Right renal pelvis (tissue), 4 donors: ENCODE measurements at places on chromosomes 6 and 20. TPM values are rescaled to one million over a fixed set of nuclear protein-coding genes. Genes with fewer than 3 reads are reported as not detected.

- no peak for DNase-seq
Measured at GRCh38 chr6:122130026-122130348, 269.5 kb upstream of the HSF2 start.

GRCh38 chr20:38844963-38845362 lies 39.5 kb downstream of the PPP1R16B start:
- DNase-seq, result no peak

GRCh38 chr6:152746172-152746553 lies 4.4 kb upstream of the VIP start:
- no peak for DNase-seq

DNA sequence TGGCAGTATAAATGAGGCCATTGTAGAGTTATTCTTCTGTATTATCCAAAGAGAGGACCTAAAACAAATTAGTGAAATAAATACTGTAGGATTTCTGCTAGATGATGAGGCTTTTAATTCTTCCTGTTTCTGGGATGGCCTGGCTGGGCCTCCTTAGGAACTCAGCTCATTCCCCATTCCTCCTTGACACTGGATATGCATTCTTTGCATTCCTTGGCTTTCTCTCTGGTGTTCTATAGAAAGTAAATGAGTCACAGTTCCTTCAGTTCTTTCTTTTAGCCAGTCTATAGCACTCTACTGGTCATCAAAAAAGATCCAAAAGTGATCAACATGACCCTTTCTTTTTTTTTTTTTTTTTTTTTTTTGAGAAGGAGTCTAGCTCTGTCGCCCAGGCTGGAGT lies 8.6 kb downstream of the OR10C1 start:
- no peak for DNase-seq

DNA sequence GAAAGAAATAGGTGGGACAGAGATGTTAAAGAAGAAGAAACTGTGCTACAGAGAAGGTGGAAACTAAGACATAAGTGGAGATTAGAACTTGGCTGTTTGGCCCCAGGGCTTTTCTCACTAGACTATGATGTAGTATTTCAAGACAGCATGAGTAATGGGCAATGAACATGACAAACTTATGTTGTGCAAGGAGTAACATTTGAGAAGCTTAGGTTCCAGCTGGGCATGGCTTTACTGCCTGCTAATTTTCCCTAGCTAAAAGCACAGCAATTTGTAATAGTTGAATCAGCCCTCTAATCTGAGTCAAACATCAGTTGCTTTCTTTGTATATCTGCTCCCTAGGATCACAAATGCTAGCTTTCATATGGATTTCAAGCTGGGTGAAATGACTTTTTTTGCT lies 294.3 kb upstream of the BMP2 start:
- no peak for DNase-seq

The SIRPB1 gene
- polyA plus RNA-seq, result 0.30 TPM

GRCh38 chr6:118705544-118706491 lies 54.4 kb upstream of the CEP85L start:
- no peak for DNase-seq

- DNase-seq, result no peak
Measured at GRCh38 chr6:15560713-15561112, 102.1 kb downstream of the DTNBP1 start.

GRCh38 chr20:45970646-45971424 lies 1.2 kb downstream of the ZNF335 start:
- DNase-seq, result no peak

GRCh38 chr20:846894-847278 lies 13.4 kb downstream of the FAM110A start:
- DNase-seq, result no peak

GRCh38 chr20:10508468-10509251 lies 73.6 kb downstream of the SLX4IP start:
- no peak for DNase-seq
